ENCODE measurements at places on chromosomes 1 and 21.
A peak's percentile ranks its signal among the peaks of the same experiment; 100 is the strongest.

GRCh38 chr1:171984262-171984661, 143.0 kb downstream of the DNM3 start:
- no peak for DNase-seq

DNA sequence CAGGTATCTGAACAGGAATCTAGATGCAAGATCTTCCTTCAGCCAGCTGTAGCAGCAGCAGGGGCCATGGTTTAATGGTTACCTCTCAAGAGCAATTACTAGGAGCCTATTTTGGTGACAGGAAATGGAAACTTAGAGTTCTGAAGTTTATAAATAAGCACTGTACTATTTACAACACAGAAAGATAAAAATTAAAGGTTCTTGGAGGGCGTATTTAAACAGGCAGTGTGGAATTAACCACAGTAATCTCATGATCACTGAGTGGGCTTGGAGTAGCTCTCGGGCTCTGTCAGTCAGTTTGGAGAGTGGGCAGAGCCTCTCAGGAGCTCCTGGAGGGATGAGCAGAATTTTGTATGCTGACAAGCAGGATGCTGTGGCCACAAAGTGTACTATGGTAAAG, 10.2 kb upstream of the FCRL5 start:
- no peak for DNase-seq

DNA sequence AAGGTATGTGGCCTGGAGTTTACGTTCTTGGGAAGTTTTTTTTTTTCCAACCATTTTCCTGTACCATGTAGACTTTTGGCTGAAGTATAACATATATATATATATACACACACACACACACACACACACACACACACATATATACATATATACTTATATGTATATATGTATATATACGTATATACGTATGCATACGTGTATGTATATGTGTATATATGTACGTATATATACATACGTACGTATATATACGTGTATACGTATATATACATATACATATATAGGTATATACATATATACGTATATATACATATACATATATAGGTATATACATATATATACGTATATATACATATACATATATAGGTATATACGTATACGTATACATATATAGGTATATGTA, 18.9 kb downstream of the CR1 start:
- DNase-seq: no peak

- no peak for DNase-seq
These were observed 146.2 kb upstream of the IRF2BP2 start for GRCh38 chr1:234756066-234756774.

DNA sequence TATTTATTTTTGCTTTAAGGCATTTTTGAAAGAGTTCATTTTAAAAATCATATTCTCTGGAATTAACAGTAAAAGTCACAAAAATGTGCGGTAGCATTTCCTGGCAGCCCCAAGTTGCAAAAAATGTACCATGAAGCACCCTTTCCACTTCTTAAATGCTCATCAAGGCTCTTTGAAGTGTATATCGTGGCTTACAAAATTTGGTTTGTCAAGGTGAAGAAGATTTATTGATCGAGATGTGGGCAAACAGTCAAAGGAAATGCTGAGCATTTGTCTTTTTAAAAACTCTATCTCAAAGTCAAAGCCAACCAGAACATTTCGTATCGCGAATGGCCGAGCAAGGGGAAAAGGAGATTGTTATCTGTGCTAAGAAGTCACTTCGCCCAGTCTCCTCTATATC, 277.5 kb upstream of the KAZN start:
- no peak for DNase-seq

DNA sequence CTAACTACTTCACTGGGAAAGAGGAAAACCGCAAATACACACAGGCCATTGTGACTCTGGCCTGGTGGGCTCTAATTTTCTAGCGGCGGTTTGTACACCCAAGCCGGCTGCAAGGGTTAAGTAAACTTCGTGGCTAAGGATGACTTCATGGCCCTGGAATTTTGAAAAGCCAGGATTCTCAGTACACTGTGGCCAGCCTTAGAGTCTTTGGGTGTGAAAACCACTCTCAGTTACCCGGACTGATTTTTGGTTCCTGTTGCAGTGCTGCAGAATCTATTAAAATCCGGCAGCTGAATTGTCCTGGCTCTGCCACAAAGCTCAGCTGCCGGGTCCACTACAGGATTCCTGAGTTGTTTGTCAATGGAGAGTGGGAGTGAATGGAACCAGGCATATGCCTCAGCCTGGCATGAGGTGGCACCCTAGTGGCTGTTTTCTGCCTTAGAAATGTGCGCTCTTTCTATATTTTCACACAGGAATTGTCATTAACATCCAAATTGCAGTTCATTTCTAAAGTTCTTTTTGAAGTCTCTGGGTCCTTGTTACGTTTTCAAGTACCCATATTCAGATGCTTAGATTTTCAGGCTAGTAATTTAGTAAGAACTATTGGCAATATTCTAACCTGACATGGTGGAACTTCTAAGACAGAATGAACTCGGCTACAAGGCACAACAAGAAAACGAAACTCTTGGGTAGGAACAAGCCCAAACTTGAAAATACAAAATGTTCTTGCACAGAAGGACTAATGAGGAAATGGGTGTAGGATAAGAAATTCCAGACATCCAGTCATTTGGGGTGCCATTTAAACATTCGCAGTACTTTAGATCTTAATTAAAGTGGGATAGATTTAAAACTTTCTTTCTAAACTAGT, 255.9 kb downstream of the NFIA start:
- DNase-seq: no peak

- peak; percentile 74 for DNase-seq
These were observed 31.4 kb downstream of the CLCA1 start for GRCh38 chr1:86499987-86500593.

DNA sequence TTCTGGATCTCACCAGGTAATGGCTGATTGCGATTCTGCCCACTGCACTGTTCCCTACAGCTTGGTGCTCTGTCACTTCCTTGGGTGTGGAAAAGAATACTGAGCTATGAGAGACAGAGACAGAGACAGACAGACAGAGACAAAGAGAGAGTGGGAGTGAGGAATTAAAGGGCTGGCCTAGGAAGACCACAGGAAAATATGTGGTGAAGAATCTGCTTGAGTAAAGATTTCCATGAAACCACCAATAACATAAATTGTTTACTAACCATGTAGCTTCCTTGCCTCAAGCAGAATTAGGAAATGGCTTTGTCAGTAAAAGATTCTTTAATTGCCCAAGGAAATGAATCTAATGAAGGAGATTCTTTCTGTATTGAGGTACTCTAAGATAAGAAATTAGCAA, 54.4 kb downstream of the MPZL1 start:
- DNase-seq: no peak

DNA sequence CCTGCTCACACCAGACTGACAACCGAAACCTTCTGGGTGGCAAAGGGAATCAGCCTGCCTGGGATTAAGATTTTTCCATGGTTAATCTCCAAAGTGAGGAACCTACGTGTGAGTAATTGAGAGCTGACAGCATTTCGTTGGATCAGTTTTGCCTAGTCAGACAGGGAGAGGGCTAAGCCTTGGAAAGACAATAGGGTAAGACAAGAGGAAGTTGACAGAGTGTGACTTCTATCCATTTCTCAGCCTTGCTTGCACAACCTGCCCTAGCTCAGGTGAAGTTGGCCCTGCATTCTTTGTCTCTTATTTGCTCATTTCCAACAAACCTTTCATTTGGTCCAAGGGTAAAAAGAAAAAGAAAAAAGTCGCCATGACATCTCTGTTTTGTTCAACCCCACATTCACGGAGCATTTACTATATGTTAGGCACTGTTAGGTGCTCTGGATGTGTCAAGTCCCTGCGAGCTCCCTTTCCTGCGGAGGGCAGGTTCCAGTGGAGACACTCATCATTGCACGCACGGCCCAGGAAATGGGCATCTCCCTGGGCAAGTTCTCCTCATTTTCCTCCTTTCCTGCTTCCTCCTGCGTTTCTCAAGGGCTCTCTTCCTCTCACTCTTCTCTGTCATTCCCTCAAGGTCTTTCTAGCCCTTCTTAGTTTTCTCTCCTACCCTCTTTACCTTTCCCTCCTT, 23.3 kb downstream of the KIRREL1 start:
- no peak for DNase-seq

DNA sequence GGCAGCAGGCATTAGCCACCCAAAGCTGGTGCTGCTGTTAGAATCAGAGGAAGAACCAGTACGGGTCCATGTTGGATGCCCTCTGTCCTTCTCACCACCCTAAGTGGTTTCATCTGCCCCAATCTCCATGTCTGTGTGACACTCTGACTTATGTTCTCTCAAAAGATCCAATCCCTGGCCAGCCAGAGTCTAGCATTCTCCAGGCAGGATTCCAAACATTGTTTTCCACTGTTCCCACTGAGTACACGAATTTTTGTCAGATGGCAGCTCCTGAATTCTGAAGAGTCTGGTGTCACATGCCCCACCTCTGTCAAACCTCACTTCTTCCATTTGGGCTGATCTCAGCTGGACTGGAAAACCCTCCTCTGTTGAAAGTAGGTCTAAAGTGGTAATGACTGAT, 166.0 kb downstream of the DISC1 start:
- no peak for DNase-seq

DNA sequence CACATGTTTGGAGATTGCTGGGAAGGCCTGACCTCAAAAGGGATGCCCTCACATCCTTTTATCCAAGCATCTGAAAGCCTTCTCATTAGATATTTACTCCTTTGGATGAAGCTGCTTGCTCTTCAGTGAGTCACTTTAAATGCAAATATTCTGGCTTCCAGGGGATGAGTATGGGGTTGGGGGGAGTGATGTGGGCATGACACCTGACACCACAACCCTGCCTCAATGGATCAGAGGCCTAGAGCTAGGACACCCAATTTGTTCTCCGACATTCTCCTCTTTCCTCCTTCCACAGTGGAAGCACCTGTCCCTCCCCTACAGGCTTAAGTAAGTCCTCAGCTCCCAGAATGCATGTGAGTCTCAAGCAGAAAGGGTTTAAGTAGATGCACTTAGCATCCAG, 238.3 kb downstream of the OMA1 start:
- no peak for DNase-seq

DNA sequence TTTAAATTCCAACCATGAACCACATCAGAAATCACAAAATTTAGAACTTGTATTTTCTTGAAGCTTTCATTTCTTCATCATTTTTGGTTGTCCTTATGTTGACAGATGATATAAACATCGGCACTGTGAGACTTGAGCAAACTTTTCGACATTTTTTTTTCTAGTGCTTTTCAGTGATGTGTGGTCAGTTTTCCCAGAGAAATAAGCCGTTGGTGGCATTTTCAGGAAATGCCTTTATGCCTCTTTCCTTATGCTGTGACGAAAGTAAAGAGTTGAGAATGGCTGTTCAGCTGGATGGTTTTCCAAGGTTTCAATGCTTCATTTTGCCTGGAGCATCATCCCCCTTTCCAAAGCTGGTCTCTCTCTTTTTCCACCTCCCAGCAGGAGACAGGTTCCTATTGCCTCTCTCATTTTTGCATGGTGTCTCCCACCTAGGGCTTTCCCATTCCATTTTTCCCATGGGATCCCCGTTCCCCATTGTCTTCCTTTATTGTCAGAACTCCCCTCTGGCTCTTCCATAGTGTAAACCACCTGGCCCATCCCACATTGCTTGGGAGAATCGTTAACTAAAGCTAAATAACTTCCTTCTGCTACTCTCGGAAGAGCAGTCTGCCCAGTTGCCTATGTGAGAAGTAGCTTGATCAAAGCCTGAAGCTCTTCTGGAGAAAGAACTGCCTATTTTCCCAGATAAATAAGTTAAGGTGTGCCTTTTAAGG, 61.4 kb upstream of the DYNLT5 start:
- no peak for DNase-seq

DNA sequence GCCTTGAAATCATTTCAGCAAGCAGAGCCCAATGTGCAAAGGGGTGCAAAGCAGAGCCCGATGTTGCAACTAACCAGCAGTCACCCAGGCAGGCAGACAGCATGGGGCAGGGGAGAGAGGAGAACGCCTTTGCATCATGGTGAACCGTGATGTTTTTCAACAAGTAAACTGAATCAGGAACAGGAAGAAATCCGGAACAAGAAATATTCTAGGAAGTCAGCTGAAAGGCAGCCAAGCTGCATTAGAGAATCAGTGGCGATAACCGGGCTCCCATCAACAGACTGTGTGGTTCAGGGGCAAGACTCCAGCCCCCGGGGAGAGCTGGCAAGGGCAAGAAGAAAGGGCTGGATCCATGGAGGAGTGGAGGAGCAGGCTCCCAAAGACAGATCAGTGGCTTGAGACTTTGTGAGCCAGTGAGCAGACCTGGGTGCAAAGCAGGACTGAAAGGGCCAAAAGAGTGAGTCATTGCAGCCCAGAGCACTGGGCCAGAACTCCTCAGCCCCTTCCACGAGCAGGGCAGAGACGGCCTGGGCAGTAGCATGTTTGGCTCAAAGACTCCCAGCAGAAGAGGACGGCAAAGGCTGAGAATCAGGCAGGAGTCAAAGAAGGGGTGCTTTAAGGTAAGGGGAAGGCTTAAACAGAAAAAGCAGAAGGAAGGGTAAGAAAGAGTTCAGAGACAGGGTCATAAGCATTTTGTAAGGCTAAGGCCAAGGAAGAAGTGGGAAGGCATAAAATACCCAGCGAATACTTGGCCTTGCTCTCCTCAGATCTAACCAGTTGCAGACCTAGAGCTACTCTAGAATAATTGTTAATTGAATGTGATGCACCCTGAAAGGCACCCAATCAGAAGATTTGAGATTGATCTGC, 155.0 kb downstream of the SETD4 start:
- DNase-seq: no peak

DNA sequence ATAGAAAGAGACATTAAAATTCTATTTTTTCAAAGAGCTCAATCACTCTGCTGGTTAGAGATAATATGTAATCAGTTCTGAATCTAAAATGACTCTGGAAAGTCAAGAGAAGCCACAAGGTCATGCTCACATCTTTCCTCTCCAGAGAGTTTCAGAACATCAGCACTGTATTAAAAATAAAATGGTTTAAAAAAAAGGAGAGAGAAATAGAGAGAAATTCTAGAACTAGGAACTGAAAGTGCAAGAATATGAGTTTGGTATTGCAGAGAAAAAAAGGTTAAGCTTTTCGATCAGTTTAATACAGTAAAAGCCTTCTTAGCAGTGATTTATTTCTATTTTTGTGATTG, 44.0 kb upstream of the DIPK1A start:
- no peak for DNase-seq

DNA sequence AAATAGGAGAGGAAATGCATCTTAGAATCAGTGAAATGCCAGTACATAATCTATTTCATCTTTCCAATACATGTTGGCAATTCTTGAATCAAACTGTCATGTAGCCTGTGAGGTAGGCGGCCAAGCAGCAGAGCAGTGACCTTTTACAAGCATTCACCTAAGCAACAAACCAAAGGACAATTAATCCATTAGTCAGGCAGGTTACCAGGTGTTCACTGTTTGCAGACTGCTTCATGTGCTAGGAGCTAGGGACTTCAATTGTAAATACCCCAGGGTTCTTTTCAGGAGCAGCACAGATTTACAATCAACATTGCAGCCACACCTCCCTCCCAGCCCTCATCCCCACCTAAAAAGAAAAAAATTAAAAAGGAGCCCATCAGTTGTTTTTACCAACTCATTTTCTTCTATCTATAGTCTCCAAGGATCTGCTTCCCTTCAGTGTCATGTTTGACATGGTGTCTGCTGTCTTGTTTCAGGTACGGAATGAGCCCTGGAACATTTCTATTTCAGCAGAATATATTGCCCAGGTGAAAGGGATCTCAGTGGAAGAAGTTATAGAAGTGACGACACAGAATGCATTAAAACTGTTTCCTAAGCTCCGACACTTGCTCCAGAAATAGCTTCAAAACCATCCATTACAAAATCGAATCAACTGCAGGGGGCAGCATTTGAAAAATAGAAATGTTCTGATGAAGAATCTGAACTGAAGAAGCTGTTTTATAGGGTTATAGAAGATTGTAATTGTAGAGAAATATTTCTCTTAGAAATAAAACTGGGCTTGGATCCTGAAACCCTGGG, 23.0 kb downstream of the TATDN3 start:
- no peak for DNase-seq

- no peak for DNase-seq
These were observed 280.7 kb downstream of the TM2D1 start for GRCh38 chr1:61444288-61444687.

All from activated CD4-positive, alpha-beta T cell treated with anti-CD3 and anti-CD28 coated beads, Interleukin-2, Interleukin-4, amounts not matched to agents 100 ng/mL and 50 ng/mL, durations not matched to agents 16 hours and 8 hours (primary cell).